SJSA1 (cell line): ENCODE measurements at places on chromosomes 2 and 18.

DNA sequence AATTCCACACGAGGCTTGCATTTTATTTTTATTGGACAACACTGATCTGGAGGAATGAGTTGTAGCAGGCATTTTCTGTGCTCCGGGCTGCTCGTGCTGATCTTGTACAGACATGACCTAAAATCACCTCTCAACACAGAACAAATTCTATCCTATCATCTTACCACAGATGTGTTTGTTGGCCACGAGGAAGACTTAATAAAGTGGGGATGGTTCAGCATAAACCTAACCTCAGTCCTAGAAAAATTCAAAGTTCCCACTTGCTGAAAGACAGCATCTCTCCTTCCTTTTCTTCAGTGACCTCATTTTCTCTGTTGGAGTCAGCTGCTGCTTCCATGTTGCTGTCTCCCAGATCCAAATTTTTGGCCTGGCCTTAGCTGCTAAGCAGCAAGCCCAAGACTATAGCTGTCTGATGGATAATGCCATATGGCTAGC lies 45.3 kb downstream of the RBKS start:
- DNase-seq = no peak

DNA sequence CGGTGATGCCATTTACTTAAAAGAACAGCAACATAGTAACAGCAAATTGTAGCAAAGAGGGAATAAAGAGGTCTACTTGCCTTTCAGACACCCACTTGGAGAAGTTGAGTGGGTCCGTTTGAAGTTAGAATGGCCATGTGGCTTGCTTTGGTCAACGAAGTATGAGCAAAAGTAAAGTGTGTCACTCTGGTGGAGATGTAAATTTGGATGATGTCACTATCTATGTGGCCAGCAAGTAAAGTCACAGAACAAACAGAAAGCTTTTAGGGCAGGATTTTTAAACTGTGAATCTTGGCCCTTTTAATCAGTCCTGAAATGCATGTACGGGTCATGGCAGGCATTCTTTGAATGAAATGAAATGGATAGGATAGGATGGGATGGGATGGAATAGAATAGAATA lies 120.3 kb downstream of the PAX3 start:
- DNase-seq = no peak

DNA sequence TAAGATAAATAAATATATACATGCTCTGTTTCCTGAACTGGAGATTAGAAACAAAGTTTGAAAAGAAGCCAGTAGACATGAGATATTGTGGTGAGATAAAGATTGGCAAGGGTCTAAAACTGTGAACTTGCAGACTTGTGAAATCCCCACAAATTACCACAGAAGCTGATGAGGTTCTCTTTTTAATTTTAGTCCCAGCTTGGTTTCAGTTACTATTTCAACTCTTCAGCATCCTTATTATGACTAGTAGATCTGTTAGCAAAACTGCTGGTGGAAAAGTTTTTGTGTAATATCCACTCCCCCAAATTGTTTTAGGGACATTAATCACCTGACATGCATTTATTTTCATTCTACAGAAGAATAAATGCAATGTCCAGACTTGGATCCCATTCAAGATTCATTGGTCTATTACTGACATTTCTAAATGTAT lies 20.8 kb downstream of the RASGRP3 start:
- DNase-seq = no peak

DNA sequence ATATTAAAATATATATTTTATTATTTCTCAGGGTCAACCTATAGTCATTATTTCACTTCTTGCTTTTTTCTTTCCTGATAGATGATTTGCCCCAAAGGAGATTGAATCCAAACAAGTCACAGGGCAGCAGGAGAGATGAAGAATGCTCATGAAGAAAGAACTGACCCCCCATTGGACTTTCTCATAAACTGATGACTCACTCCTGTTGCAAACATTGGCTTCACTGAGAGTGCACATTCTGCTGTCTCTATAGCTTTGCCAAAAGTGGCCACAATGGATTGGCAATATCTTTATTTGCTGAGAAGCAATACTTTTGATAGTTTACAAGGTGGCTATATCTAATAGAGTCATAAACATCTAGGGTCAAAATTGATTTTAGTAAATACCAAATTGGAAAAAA lies 55.9 kb upstream of the ZNF385B start:
- DNase-seq = no peak

GRCh38 chr2:199220920-199221319 lies 236.8 kb downstream of the SATB2 start:
- no peak for DNase-seq

GRCh38 chr2:238811759-238812158 lies 36.1 kb upstream of the TWIST2 start:
- no peak for DNase-seq

DNA sequence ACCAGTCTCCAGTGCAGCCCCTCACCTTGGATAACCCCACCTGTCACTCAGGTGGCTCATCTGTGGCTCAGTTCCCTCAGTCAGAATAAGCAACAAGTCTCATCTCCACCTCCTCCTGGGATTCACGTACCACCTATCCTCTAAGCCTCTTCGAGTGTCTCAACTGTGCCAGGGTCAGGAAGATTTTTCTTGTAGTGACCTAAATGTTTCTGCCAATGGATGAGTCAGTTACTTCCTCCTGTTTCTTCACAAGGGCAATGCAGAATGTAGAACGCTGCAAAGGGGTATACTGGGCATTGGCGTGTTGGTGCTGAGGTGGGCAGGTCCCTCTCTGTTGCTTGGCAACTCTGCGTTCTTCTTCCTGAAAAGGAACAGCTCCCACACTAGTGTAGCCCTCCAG lies 213.3 kb upstream of the CXCR4 start:
- no peak for DNase-seq

DNA sequence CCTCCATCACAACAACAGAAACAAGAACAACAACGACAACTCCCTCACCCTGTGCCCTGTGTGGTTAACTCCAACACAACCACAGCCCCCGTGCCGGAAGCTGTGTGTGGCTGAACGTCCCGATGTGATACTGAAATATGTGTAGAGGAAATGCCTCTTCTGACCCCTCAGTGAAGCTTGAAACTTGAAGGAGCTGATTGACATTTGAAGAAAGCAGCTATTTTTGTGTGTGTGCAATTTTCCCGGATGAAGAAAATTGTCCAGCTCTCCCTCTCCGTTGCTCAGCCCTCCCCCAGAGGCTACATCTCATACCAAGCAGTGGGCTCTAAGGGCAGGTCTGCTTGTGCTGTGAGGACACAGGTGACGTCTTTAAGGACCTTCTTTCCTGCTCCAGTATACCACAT lies 173.8 kb downstream of the ICOS start:
- peak; percentile 68 for DNase-seq

DNA sequence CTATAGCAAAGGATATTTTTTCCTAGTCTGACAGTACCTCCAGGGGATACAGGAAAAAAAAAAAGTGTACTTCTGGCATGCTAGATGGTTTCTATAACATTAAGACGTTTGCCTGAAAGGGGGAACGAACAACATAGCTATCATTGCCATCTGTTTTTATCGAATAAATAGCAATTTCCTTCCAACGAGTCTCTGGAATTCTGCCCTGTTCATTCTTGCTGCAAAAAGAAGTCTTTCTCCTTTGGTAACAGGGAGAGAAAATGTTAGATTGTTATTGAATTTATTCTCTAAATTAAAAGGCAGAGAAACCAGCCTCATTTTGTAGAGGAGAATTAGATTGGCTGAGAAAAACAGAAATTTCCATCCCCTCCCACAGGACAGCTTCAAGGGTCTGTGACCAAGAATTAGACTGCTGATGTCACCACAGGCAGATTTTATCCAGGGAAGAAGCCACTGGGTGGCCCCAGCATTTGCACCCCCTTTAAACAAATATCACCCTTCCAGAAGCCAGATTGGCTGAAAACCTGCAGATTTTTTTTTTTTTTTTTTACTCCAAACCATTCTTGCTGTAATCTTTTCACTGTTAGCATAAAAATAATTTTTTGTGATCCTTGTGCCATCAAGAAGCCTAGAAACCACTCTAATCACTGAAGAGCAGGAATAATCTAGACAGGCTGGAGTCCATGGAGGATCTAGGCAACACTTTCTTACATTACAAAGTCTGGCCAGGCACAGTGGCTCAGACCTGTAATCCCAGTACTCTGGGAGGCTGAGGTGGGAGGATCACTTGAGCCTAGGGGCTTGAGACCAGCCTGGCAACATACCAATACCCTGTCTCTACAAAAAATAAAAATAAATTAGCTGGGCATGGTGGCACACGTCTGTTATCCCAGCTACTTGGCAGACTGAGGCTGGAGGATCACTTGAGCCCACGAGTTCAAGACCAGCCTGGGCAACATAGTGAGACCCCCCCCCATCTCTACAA lies 12.0 kb downstream of the WDFY1 start:
- no peak for DNase-seq

GRCh38 chr2:237465515-237466148 lies 21.4 kb upstream of the MLPH start:
- DNase-seq = peak; percentile 47

GRCh38 chr18:35458271-35458670 lies 39.5 kb downstream of the INO80C start:
- DNase-seq = no peak

GRCh38 chr2:181998041-181998835 lies 12.6 kb downstream of the PPP1R1C start:
- DNase-seq = no peak

DNA sequence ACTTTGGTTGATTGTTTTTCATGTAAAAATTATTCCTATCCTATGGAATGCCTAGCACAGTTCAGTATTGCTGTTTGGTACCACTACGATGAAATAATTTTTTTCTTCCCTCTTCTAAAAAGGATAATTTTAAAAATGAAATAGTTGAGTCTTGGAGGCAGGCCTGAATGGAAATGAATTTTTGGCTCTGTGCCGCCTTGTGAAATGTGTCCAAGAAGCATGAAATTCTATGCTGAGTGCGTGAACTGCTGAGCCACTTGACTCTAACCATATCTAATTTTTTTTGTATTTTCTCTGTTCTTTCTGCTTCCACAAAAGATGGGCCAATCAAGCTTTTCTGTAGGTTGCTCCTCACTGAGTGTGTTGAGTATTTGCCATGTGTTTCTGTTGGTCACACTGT lies 95.0 kb downstream of the PRPF40A start:
- DNase-seq = no peak

DNA sequence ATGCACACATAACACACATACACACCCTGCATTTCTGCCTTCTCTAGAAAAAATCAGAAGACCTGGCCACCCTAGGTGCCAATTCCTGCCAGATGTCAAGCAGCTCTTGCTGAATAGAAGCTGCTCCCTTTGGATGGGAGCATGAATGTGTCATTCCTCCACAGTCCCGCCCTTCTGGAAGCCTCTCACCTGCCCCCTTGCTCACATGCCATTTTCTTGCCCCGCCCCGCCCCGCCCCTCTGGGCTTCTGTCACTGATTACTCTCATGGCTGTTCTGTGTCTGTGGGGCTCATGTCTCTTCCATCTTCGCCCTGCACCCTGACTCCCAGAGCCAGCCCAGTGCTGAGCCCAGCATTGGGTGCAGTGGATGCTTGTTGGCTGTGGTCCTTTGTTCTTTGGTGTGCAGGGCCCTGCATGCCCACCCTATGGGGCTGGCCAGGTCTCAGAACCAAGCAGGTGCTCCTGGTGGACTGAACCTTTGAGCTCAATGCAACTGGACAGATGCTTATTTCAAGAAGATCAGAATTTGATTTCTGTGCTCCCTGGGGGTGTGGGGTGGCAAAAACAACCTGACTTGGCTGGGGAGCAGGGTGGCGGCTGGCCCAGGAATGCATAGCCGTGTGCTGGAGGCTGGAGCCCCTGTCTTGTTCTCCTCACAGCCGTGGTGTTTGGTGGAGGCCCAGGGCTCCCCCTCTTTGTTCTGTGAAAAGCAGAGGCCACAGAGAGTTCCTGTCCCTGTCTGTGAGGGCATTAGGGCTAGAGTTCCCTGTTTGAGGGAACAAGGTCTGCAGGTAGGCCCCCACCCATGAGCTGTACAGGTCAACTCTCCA lies 140.6 kb upstream of the GLI2 start:
- DNase-seq = no peak

DNA sequence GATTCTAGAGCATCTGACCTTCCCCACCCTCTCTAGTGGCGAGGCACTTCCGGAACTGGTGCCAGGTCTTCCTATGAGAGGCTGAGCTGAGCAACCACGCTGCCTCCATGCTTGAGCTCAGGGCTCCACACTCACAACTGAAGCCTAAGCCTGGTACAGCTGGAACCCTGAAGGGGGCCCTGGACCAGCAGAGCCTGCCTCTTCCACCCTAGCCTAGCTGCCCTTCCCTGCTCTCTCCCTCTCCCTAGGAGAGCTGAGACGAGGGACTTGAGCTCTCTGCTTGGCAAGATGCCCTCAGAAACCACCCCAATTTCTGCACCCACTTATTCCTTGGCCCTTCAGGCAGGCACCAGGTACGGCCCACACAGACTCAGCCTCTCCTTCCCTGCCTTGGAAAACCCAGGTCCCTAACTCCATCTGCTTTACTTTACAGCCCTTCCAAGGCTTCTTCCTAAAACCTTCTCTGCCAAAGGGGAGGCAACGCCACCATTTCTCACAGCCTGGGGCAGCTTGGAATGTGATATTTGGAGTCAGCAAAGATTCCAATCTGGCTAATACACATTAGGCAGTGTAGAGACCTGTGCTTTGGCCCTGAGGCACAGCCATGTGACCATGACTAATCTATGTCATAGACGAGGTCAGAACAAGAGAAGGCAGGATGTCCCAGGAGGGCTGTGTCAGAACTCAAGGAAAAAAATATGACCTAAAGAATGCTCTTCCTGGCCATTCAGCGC lies 18.8 kb downstream of the COX7A2L start:
- peak; percentile 71 for DNase-seq

GRCh38 chr2:168323529-168324021 lies 76.2 kb upstream of the STK39 start:
- no peak for DNase-seq

DNA sequence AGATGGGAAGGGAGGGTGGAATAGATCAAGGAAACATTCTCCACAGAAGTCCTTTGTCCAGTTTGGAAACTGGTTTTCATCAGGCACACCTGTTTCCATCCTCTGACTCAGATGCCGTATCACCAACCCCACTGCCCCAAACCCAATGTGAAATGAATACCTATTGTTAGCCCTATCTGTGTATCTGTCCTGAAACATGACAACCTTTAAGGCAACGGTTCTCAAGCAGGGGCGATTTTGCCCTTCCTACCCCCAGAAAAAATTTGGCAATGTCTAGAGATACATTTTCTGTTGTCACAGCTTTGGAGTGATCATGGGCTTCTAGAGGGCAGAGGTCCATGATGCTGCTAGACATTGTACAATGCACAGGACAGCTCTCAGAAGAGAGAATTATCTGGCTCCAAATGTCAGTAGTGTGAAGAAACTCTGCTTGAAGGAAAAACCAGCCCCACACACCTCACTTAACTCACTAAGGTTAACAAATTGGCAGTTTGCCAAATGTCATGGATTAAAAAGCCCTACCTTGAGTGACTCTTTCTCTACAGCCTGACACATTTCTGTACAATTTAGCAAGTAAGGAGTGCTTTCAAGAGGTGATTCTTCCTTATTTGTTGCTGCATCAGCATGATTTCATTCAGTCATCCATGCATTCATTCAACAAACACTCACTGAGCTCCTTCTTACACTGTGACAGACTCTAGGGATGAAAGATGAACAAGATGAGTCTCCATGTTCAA lies 3.4 kb downstream of the SCTR start:
- no peak for DNase-seq

GRCh38 chr2:109690457-109690821 lies 76.3 kb downstream of the SOWAHC start:
- no peak for DNase-seq

- DNase-seq = no peak
Observed at GRCh38 chr2:137255345-137255744, 490.0 kb downstream of the THSD7B start.

- DNase-seq = no peak
Observed at GRCh38 chr18:62717169-62717924, 2.0 kb downstream of the PHLPP1 start.
